ENCODE measurements at places on chromosomes 3 and 15.

DNA sequence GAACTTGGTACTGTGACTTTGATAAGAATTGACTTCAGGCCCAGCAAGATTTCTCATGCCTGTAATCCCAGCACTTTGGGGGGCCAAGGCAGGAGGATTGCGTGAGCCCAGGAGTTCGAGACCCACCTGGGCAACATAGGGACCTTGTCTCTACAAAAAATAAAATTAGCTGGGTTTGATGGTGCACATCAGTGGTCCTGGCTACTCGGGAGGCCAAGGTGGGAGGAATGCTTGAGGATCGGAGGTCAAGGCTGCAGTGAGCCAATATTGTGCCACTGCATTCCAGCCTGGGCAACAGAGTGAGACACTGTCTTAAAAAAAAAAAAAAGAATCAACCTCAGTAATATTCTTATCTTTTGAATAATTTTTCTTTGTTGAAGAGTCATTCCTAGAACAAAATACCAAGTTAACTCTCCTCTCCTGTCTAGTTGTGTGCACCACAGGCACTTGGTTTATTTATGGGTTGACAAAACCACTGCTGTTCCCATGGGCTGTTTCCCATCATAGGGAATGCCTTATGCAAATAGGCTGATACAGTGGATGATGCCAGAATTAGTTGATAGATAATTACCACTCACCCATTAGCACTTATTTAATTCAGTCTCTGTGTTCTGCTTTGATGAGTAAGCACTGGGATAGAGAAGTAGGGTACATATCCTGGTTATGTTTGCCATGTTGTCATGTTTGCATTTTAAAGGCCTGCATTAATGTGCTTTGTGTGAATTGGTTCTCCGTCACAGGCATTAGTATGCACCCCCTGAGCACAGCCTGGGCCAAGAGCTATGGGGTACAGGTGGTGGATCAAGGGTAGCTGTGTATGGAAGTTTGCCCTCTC is 32.9 kb downstream of the TRAK1 start:
- no peak for DNase-seq

DNA sequence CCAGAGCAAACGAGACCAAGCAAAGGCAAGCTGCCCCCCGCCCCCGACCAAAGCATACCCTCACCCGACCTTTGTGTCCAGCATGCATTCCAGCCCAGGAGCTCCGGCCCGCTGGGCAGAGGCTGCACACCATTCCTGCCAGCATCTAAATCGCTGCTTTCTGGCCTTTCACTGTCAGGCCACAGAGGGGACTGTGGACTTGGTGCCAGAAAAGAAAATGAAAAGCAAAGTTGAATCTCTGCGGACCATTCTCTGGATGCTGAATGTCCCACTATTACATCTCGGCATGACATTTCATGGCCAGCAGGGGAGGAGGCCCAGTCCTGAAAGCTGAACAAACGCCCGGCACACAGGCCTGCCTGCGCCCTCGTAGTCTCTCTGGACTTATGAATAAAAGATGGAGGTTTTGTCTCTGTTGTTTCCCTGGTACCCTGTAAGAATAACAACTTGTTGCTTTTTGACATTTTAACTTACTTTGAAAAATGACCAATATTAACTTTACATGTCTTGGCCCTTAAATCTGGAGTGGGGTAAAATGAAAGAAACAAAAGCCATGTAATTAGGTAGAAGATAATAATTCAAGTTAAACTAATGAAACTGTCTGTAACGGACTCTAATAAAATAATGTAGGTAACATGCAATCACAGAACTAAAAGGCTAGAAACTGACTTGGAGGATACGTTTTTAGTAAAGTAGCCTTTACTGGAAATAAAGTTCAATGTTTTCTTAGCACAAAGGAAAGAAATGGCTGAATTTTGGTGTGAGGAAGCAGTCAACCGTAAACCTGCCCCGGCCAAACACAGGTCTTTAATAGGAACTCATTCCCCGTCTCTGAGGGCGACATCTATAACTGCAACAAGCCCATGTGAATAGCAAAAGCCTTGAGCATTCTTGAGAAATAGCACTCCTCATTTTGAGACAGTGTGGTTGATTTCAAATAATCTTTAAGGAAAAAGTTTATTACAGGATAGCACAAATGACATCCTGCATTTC is 12.7 kb downstream of the IL17RD start:
- no peak for DNase-seq

- DNase-seq: no peak
These were observed 8.6 kb upstream of the TNK2 start for GRCh38 chr3:195916991-195917390.

GRCh38 chr15:41483115-41483514 is 10.6 kb upstream of the ITPKA start:
- no peak for DNase-seq

DNA sequence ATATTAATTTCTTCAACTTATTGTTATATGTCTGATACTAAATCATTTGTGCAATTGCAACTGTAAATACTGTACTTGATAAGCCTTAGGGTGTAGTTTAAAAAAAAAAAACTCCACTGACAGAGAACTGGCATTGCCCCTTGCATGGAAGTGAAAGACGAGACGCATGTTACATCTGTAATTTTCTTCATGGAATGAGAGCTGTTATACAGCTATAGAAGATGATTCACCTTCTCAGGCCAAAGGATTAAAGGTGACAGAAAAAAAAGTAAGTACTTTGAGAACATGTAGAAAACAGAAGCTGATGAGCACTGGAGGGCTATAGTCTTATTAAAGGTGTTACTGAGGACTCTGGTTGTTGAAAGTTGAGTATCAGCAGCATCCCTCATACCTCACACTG is 16.1 kb downstream of the RYR3 start:
- no peak for DNase-seq

GRCh38 chr3:150144191-150144708 is 173.6 kb upstream of the PFN2 start:
- DNase-seq: no peak

DNA sequence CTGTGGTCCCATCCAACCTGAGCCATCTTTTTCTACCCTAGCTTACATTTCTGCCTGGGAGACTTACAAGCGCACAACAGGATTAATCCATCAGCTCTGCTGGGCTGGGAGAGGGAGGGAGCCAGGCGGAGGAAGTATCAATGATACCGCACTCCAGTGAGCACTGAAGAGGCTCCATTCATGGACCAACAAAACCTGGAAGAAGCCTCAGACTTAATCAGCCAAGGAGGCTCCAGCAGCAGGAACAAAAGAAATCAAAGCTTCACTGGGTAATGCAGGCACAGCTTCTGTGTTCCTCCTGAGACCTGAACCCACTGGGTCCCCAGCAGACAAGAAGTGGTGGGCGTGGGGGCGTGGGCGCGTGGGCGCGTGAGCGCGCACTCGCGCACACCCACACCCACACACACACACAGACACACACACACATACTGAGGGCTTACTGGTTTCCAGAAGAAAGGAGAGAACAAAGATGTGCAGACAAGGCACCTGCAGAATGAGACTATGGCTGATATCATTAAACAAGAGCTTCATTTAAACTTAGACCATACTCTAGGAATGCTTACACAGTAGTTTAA is 87.0 kb upstream of the BOC start:
- DNase-seq: no peak

GRCh38 chr3:106302451-106303221 is 433.8 kb upstream of the CBLB start:
- DNase-seq: no peak

GRCh38 chr3:185631508-185632206 is 45.6 kb downstream of the SENP2 start:
- DNase-seq: no peak

DNA sequence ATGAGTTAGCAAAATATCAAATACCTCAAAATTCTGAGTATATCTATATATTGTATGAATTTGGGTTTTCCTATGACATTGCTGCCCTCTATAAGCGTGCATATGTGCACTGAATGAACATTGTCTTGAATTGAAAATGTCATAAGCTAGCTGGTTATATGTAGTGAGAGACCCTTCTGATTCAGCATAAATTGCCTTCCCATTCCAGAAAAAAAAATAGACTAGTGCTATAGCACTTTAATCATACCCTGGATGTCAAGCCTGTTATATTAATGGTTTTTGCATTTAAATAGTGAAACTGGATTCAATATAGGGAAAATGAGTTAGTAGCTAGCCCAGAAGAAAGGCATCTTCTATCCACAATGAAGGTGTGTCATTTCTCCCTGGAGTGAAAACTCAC is 265.1 kb downstream of the TUSC7 start:
- DNase-seq: no peak

GRCh38 chr15:62377736-62378480 is 212.8 kb upstream of the C2CD4B start:
- DNase-seq: no peak

- no peak for DNase-seq
These were observed 443.1 kb upstream of the THRB start for GRCh38 chr3:24937780-24938179.

- no peak for DNase-seq
These were observed 20.0 kb downstream of the DHX36 start for GRCh38 chr3:154304116-154304786.

- no peak for DNase-seq
These were observed 194.9 kb upstream of the MANF start for GRCh38 chr3:51190199-51190598.

- DNase-seq: no peak
These were observed 372.8 kb upstream of the CBLB start for GRCh38 chr3:106241593-106241992.

DNA sequence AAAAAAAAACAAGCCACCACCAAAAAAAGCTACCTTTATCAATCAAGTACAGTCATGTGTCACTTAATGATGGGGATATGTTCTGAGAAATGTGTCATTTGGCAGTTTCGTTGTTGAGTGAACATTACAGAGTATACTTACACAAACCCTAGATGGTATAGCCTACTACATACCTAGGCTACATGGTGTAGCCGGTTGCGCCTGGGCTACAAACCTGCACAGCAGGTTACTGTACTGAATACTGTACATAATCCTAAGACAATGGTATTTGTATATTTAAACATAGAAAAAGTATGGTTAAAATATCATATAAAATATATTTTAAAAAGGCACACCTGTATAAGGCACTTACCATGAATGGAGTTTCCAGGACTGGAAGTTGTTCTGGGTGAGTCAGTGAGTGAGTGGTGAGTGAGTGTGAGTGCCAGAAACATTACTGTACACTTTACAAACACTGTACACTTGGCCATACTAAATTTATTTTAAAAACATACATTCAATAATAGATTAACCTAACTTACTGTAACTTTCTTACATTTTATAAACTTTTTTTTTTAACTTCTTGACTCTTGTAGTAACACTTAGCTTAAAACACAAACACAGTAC is 25.9 kb upstream of the JMJD7 start:
- no peak for DNase-seq

GRCh38 chr3:144045766-144046165 is 74.1 kb downstream of the DIPK2A start:
- no peak for DNase-seq

DNA sequence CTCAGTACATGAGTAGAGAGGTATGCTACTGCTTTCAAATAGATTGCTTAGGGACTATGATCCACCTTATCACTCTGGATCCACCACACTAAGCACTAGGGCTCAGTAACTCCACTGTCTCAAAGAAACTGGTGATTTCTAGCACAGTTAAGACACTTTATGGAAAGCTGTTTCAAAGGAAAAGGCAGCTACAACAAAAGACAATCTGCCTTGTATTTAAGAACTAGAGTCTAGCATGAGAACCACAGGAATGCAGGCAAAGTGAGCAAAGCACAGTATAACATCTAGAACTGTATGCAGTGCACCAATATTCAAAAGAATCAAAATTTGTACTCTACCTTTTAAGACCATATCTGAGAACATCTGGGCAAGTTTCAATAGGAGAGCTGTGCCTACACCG is 17.9 kb downstream of the TFRC start:
- DNase-seq: no peak

DNA sequence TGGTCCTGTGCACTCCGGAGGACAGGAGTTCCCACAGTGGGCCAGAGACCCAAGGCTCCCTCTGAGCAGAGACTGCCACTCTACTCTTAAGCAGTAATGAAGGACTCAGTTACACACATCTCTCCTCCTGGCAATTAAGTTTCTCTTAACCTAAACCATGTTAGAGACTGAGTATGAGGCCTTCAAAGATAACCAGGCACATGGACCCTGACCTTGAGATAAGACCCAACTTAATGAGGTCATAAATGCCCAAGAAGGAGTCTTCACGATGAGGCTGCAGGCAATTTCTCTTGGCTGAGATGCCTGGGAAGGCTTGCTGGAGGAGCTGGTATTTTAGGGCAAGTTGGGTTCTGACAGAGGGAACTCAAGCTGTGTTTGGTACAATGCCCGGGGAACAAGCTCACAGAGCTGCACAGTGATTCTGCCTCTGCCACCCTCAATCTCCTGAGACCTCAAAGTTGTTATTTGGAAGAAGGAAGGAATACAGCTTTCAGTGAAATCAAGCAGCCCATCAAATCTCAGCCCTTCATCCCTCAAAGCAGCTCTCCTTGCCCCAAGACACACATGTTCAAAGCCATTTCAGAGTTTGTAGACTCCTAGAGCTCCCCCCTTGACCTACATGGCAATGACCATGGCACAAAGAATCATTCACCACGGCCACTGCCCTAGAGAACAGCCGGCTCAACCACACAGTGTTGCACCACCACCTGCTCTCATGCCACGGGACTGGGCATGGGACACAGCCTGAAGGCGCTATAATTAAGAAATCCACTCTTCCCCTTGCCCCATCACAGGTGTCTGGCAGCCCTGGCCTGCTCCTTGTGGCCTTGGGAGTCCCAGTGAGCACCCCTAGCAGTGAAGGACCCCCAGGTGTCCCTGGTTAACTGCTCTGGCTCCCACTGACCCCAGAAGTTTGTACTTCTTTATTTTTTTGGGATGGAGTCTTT is 7.1 kb downstream of the RMDN3 start:
- DNase-seq: no peak

DNA sequence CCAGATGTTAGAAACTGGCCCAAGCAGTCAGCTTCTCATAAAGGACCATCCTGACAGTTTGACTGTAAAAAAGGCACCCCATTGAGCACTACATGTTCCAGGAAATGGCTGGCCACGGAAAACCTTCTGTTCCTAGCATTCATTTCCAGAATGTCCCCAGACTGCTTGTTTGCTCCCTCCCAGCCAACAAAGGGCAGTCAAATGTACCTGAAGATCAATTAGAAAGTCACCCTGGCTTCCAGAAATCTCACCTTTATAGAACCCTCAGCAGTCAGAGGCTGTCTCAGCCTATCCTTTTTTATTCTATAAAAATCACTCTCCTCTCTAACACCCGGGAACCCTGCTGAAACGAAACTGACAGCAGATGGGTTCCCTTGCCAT is 784 bp upstream of the SAMMSON start:
- DNase-seq: no peak

GRCh38 chr3:10942690-10943205 is 49.8 kb upstream of the SLC6A1 start:
- no peak for DNase-seq

- no peak for DNase-seq
These were observed 45.7 kb downstream of the TCF12 start for GRCh38 chr15:56964182-56964581.

All from NB4 (cell line).